Pons (tissue), 1 donor: ENCODE measurements at places on chromosomes 2 and 18.

DNA sequence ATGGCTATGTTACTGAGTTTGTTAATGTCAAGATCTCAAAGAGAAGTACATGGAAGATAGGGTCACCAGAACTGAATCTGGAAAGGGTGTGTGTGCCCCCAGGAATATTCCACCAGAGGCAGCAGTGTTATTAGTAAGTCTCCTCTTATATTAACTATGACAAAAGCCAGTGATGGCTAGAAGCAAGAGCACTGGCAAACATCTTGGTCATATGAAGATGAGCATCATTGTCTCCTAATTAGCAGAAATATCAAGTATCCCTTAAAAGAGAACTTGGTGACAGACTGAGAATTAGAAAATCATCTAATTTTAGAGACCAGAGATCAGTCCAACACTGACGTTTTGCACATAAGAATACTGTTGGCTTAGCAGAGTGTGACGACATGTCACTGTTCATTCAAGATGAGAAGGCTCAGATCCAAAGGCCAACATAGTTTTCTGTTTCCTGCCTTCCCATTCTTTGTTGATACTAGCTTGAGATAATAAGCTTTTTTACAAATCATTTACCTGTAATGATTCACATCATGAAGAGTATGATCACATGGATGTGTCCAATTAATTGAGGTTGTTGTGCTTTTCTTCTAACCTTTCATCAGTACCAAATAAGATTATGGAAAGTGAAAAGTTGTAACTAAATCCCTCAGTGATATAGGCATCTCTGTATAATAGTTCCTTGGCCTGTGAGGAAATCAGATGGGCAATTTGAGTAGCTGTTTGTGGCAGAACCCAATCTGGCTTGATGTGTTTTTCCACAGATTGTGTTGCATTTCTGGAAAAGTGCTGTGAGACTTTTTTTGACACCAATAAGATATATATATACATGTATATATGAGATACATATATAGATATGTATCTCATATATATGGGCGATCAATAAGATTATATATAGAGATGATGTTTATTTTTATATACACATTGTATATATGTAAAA lies 44.5 kb downstream of the MAPRE2 start:
- DNase-seq = no peak

DNA sequence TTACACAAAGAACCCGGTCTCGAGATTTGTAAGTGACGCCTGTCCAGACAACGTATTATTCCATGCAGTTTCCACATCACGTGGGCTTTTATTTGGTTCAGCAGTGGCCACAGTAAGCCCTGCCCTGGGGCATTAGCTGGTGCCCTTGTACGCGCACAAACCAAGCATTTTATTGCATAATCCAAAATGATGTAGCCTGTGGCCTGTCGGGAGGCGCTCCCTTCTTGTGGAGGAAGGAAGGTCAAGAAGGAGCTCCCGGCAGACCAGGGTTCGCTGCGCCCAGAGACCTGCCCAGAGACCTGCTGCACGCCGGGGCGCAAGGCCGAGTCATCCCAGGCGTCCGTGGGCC lies 179.6 kb upstream of the ALKAL2 start:
- no peak for DNase-seq

DNA sequence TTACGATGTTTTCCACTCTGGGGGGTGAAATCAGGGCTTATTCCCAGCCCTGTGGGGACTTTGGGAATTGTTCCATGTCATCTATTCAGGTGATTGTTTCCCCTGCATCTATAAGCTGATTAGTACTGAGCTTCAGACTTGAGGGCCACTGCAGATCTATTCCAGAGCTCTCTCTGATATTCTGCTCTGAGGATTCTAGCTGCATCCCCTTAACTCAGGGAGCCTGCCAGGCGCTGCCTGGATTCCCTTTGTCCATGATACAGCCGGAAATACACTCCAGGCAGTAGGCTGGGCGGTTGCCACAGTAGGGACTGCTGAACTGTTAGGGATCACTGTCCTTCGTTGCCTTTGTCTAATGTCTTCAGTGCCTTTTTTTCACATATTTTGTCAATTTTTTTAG lies 31.3 kb downstream of the PTRHD1 start:
- peak; percentile 20 for DNase-seq

DNA sequence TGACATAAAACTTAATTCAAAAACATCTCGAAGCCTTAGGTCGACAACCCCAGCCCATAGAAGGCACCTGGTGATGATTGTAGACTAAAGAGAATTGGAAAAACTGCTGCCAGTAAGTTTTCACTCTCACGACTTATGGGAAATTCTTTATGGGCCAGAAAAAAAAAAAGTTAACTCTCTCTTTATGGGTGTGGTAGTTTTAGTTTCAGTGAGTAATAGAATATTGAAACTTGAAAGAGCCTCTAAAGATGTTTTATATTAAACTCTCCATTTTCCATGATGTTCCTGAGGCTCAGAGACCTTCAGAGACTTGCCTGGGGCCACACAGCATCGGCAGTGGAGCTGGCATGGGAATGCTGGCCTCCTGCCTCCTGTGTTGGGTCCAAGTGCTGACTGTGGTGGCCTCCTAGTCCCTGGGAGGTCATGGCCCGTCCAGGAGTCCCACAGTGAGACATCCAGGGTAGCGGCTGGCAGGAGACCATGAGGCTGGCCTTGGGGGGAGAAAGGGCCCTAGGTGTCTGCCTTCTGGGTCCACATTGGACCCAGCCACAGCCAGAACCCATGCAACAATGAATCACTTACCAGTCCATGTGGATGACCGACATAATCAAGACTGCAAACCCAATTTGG lies 158.9 kb downstream of the SEPTIN10 start:
- DNase-seq = no peak

- DNase-seq = no peak
These were observed 1.8 kb downstream of the SCN9A start for GRCh38 chr2:166373951-166374350.

- no peak for DNase-seq
These were observed 968 bp upstream of the RALBP1 start for GRCh38 chr18:9474108-9474982.

DNA sequence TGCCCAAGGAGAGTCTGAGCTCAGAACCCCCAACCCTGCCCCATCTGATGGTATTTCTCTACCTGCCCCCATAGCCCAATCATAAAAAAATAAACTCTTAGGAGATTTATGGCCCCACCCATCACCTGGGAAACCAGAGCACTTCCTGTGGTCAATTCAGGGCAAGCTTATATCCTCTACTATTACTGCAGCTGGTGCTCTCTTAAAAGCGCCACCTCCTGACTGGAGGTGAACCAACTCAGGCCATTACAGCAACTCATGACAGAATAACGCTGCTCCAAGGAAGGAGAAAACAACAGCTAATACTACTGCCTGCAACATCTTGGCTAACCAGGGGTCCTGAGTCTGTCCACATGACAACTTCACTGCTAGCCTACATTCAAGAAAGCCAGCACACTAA lies 195.7 kb downstream of the MTCL1 start:
- no peak for DNase-seq

- peak; percentile 63 for DNase-seq
These were observed 95.5 kb downstream of the DYSF start for GRCh38 chr2:71548646-71549425.

GRCh38 chr2:70532244-70532935 lies 21.2 kb downstream of the TGFA start:
- peak; percentile 36 for DNase-seq

DNA sequence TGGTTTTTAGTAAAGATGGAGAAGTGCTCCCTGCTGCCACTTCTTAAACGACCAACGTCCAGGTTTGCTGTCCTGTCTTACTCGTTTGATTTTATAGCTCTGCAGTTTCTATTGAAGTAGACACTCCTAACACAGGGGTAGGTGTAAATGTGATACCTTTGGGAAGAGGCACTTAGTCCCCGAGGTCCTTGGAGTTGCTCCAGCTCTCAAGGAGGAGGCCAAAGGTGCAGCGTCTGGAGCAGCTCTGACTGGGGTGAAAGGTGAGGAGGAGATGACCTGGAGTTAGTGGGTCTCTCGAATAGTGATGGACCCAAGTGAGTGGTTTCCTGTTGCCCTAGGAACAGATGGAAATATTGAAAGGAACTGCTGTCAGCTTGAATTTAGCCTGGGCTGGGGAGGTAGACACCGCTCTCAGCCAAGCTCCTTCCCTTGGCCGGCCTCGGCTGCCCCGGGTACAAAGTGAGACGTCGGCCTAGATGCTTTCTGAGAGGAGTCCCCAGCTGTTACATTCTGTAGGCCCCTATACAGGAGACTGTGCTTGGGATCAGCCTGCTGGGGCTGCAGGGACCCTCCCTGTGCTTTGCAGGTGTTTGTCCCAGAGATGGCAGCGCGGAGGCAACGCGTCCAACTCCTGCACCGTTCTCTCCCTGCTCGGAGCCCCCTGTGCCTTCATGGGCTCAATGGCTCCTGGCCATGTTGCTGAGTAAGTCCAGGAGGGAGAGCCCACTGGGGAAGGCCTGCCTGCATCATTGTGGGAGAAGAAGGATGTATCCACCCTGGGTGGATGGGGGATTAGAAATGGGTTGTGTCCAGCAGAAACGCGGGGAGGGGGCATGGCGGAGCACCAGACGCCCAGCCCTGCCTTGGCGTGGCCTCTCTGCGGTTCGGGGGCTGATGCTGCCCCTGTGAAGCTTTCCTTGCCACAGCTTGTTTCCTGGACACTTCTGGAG lies 5.4 kb downstream of the KHK start:
- no peak for DNase-seq

DNA sequence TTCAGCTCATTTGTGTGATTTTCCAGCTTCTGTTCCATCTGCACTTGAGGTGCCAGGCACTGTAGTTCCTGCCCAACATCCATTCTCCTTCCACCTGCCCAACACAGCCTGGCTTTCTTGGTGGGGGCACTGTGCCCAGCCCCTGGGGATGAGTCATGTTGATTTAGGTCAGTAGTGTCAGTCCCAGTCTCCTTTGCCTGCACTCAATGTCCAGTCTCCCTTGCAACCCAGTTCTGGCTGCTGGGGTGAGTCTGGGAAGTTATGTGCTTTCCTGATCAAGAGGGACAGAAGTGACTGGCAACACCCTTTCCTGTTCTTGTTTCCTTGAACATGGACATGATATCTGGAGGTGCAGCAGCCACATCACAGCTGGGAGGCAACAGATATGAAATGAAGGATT lies 1.5 kb upstream of the ASB18 start:
- no peak for DNase-seq

DNA sequence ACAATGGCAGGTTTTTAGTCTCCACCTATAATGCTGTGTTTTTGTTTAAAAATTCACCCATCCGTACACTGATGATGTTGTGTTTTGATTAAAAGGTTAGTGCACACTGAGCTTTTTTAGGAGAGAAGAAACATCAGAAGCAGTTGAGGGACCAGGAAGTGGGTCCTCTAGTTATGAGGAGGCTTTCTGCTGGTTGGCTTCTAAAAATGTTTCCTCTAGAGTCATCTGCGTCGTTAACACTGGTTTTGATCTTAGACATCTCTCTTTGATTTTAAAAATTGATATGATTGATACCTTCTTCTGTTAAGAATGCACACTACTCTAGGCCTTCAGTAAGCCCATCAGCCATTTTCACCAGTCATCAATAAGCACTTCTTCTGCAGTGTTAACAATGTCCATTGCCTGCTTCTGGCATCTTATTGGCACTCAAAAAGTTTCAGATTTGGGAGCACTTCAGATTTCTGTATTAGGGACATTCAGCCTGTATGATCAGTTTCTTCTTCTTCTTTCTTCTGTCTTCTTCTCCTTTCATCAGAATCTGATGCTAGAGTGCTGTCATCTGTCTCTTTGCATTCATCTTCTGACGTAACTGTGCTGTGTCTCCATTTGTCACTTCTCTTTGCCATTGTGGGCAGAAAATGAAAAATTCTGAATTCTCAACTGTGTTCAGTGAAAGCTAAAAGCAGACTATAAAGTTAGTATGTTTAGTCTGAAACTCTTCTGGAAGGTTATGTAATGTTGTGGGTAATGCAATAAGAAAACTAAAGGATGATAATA lies 56.3 kb downstream of the PHLPP1 start:
- DNase-seq = no peak

- no peak for DNase-seq
These were observed 25.3 kb upstream of the RPL31 start for GRCh38 chr2:100976645-100977391.

DNA sequence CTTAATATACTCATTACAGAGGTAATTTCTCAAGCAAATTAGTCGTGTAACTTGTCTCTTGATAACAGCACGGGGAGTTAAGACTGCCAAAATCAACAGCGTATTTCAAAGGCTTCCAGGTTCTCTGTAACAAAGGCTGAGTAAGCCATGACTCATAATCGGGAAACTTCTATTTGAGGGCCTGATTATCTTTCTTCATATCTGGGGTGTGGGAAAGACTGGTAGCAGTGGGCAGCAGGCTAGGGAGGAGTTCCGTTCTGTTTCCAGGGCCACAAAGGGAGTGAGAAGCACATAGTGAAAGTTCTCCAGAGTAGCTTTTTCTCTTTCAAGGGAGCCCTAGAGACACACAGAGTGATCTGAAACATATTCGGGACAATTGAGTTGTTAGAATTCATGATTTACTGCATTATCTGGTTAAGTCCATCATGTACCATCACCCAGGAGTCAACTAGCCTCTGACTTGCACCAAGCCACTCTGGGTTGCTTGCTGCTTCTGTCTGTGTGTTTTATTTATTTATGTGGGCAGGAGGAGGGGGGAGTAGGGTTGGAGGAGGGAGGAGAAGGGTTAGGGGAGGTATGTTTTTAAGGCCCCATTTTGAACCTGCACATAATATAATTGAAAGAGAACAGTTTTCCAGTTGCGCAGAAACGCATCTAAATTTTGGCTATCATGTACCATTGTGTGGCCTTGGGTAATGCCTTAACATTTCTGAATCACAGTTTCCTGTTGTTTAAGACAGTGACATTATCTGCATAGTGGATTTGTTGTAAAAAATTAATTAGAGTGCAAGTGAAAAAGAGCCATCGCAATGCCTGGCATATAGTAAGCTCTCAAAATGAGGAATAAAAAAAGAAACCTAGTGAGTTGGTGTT lies 80.5 kb upstream of the ITPRID2 start:
- DNase-seq = peak; percentile 41

DNA sequence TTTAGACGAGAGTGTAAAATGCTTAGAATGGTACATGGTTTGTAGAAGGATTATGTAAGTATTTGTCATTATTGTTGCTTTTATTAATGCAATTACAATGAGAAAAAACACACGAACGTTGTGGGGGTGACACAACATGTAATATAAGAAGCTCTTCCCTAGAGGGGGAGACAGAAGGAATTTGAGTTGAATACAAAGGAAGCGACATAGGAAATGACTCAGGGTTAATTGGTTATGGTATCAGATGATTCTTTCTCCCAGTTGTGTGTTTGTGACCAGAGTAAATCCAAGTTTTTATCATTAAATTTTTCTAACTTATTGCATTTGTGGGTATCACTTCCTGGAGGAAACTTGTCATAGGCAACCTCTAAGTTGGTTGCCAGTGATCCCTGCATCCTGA lies 625.6 kb upstream of the CDH2 start:
- no peak for DNase-seq

- DNase-seq = no peak
These were observed 92.3 kb downstream of the CLIP4 start for GRCh38 chr2:29207352-29208148.

DNA sequence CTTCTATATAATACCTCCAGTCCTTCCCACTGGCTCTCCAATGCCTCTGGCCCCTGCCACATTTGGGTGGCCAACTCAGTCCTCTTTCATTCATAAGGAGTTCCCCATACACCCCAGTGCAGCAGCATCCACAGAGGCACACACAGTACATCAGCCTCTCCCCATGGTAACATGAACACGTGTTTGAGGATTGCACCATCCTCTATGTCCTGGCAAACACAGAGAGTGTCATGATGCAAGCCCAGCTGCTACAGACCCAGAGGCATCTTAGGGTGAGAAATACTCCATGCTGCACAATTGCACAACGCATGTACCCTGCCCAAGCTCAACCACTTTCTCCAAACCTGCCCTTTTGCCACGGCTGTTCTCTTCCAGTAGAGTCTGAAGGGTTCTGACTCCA lies 11.5 kb downstream of the IGFBP5 start:
- DNase-seq = peak; percentile 9
